ENCODE measurements at places on chromosomes 1 and 21.

GRCh38 chr1:228226956-228227791 is 19.3 kb downstream of the OBSCN start:
- no peak for DNase-seq

DNA sequence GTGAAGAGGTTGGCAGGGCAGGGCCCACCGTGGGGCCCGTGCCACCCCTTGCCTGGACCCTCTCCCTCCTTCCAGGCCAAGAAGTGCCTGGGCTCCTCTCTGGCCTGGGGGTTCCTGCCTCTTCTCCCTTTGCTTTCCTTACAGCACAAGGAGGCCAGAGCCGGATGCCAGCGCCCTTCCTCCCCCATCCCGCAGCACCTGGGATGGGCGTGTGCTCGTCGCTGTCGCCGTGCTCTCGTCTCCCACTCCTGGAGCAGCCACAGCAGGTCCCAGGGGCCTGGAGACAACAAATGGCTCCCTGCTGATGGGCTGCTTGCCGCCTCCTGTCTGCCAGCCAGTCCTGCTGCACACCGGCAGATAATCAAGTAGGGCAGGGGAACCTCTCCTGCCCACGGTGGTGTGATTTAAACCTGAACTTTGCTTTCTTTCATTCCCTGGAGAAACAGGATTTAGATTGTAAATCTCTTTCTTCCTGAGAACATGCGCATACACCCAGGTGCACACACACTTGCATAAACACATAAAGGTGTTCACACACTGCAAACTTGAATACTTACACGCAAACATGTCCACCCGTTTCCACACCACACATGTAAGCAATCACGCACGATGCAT is 50.8 kb upstream of the POU3F1 start:
- no peak for DNase-seq

DNA sequence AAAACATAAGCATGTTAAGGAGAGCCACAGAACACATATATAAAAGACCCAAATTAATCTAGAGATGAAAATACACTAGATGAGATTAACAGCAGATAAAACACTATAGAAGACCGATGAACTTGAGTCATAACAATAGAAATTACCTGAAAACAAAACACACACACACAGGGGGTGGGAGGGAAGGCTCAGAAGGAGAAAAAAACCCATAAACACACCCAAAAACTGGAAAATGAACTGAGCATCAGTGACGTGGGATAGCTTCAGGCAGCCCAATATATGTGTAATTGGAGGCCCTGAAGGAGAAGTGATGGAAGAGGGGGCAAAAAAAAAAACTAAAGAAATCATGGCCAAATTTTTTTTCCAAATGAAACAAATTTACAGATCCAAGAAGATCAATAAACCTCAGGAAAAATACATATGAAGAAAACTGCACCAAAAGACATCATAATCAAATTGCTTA is 11.4 kb downstream of the ALDH9A1 start:
- DNase-seq, result no peak

DNA sequence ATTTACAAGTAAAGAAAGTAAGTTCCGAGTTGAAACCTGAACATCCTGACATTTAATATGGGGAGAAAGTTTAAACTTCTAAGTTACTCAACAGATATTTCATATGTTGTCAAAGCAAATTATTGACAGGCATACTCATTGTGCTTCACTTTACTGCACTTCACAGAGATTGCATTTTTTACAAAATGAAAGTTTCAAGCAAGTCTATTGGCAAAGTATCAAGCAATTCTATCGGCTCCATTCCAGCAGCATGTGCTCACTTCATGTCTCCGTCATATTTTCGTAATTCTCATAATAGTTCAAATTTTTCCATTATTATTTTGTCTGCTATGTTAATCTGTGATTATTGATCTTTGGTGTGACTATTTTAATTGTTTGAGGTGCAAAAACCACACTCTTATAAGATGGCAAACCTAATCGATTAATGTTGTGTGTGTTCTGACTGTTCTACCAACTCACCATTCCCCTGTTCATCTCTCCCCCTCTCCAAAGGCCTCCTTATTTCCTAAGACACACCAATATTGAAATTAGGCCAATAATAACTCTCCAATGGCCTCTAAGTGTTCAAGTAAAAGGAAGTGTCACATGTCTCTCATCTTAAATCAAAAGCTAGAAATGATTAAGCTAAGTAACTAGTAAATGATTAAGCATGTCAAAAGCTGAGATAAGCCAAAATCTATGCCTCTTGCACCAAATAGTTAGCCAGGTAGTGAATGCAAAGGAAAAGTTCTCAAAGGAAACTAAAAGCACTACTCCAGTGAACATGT is 68.2 kb upstream of the BCL9 start:
- no peak for DNase-seq

- DNase-seq, result no peak
These were observed 2.2 kb downstream of the ANGPTL1 start for GRCh38 chr1:178868706-178869105.

DNA sequence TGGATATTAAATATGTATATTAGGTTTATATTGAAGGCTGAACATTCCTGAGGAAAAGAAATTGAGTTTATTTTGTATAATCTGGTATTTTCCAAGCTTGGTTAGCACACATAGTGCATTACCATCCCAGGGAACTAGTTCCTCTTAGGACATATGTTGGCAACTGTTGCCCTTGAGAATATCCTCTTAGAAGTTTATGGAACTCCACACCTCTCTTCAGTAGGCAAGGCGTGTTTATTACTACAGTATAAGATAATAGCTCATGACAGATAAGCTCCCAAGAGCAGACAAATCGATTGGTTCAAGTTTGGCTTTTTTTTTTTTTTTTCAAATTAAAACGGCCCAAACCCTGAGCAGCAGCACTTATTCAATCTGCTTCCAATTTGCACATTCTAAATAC is 59.8 kb upstream of the SIPA1L2 start:
- no peak for DNase-seq

DNA sequence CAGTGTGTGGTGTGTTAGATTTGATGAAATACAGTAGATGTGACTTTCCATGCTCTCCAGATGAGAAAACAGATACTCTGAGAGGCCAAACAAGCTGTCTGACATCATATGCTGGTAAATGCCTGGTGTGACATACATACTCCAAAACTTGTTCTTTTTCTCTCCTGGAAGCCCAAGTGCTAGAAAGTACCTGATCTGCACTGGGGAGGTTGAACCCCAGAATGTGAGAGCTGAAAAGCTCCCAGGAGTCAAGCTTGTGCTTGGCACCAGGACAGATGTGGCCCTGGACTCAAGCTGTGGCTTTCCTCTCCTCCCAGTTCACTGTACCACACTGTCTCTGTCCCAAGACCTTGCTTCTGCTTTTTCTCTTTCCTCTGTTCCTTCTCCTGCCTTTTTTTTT is 389.0 kb upstream of the USP24 start:
- DNase-seq, result no peak

- DNase-seq, result no peak
These were observed 104.1 kb downstream of the CNIH3 start for GRCh38 chr1:224720216-224720615.

DNA sequence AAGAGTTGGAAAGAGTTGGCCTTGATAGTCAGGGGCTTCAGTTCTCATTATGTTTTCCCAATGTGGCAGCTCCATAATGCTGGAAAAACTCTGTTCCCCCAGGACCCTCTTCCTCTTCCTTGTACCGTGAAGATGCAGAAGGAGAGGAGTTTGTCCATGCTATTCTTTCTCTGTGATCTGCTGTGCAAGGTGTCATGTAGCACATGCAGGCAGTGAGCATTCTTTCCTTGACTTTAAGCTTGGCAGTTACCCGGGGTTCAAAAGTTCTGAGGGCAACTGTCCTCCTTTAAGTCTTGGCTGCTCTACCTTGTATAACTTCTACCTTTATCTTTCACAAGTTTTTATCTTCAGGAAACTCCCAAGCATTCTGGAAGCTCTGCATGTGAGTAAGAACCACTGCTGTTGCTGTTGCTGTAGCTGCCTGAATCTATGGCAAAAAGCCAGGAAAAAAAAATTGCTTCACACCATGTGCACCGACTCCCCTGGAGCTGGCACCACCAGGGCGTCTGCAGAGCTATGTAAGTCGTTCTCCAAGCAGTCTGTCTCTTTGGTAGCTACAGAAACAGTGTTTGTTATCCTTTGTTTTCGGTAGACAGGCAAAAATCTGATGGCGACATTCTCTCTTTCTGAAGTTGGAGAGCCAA is 42.7 kb upstream of the SLC16A1 start:
- no peak for DNase-seq

- no peak for DNase-seq
These were observed 176.7 kb downstream of the CAMTA1 start for GRCh38 chr1:6961905-6962477.

- no peak for DNase-seq
These were observed 275.5 kb upstream of the FMN2 start for GRCh38 chr1:239816081-239816782.

- DNase-seq, result no peak
These were observed 15.1 kb upstream of the FYB2 start for GRCh38 chr1:56834137-56834900.

GRCh38 chr1:152190589-152190988 is 31.6 kb upstream of the RPTN start:
- no peak for DNase-seq

DNA sequence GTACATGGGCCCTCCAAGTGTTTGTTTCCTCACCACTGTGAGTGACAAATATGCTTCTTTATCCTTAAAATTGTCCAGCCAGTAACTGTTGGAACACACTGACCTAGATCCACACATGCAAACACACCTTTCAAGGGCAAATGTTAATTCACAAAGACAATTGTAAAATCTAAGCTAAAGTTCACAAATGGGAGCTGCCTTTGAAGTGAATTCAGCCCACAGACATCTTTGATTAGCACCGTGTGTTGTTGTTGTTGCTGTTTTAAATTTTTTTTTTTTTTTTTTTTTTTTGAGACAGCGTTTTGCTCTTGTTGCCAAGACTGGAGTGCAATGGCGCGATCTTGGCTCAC is 52.3 kb upstream of the SLC16A1 start:
- no peak for DNase-seq

GRCh38 chr1:42013881-42014470 is 95.3 kb upstream of the HIVEP3 start:
- no peak for DNase-seq

- DNase-seq, result no peak
These were observed 67.8 kb upstream of the BCAR3 start for GRCh38 chr1:93749487-93749886.

- no peak for DNase-seq
These were observed 87.6 kb downstream of the PSMG1 start for GRCh38 chr21:39095681-39096080.

DNA sequence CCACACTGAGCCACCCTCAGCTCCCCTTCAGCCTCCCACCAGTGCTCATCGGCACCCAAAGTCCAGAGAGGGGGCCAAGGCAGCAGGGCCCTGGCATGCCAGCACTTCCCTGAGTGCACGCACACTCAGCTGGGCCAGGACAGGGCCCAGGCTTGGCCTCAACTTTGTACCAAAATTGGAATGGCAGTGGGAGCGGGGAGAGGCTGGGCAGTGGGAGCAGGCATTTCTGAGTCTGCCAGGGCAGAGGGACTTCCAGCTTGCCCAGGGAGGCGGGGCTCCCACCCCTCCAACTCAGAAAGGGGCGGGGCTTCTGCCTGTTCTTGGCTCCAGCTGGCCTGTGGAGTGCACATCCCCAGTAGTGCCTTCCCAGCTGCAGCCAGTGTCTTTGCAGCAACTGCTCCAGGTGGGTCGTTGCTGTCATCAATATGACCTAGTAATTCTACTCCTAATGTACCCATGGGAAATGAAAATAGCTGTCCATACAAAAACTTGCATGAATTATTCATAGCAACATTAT is 10.3 kb upstream of the SNX7 start:
- peak; percentile 43 for DNase-seq

DNA sequence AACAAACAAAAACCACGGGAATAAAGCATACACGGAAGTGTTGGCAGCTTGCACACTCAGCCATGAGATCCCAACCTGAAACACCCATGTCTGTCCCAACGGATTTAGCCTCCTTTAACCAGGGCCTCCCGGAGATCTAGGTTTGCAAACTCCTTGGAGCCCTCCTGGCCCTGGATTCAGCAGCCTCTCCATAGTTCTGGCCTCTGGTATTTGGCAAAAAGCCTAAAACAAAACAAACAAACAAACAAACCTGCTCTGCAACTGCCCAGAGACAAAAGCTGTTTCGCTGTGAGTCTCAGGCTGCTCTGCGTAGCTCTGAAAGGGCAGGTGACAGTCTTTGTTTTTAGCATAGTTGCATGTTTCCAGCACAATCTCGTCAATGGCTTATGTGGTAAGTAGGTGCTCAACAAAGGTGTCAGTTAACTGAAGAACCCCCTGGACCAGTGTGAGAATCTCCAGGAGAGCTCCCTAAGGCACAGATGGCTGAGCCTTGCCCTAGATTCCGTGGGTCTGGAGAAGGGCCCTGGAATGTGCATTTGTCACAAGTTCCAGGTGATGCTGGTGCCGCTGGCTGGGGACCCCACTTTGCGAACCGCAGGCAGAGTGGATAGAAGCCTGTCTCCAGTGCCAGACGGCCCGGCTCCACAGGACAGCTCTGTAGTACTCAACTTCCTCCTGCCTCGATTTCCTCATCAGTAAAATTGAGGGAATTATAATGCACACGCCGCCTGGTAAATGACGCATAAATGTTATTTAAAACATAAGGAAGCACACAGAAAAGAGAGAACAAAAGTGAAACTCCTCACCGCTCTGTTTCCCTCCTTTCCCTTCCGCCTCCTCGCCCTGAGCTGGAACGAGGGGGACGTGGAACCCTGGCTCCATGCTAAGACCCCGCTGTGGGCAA is 86.2 kb downstream of the RIPK4 start:
- DNase-seq, result no peak

DNA sequence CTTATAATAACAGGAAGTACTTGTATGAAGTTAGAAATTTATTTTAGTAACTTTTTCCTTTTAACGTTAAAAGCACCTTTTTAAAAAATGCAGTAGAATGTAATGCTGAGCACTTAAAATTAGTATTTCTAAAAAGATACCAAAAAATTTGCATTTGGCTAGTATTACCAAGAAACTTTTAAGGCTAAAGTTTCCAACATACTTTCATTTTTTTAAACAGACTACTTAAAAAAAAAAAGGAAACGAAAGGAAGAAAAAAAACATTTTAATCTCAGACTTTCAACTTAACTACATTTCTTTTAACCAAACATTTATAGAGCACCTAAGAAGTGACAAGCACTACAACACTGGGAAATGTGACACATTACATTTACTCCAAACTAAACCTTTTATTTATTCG is 2.8 kb downstream of the ARID4B start:
- DNase-seq, result no peak

GRCh38 chr1:1281533-1282321 is 1.5 kb downstream of the SCNN1D start:
- no peak for DNase-seq

All from SHP77 treated with DMSO at 0.1 percent for 48 hours (cell line).